Fibroblast of skin of right biceps (primary cell): ENCODE measurements at places on chromosomes 3 and 15.

- no peak for DNase-seq
Measured at GRCh38 chr3:187276397-187277128, 15.0 kb downstream of the MASP1 start.

DNA sequence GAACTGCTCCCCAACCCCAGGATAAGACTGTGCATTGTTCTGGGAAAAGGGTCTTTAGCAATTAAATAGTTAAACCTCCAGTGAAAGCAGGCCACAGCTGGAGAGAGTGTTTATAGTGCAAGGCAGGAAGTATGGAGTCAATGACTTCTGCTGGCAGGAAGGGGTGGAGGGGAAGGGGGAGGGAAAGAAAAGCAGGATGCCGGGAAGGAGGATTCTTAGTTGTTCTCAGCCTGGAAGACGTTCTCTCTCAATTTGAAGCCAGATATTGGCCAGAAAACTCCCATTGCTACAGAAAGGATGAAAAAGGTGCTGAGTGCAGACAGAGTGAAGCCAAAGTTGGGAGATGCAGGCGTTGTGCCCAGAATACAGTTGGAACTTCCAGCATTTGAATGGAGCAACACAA is 35.7 kb upstream of the ACTL6A start:
- DNase-seq, result peak; percentile 80

- peak; percentile 32 for DNase-seq
Measured at GRCh38 chr3:55654123-55654760, 167.1 kb upstream of the WNT5A start.

DNA sequence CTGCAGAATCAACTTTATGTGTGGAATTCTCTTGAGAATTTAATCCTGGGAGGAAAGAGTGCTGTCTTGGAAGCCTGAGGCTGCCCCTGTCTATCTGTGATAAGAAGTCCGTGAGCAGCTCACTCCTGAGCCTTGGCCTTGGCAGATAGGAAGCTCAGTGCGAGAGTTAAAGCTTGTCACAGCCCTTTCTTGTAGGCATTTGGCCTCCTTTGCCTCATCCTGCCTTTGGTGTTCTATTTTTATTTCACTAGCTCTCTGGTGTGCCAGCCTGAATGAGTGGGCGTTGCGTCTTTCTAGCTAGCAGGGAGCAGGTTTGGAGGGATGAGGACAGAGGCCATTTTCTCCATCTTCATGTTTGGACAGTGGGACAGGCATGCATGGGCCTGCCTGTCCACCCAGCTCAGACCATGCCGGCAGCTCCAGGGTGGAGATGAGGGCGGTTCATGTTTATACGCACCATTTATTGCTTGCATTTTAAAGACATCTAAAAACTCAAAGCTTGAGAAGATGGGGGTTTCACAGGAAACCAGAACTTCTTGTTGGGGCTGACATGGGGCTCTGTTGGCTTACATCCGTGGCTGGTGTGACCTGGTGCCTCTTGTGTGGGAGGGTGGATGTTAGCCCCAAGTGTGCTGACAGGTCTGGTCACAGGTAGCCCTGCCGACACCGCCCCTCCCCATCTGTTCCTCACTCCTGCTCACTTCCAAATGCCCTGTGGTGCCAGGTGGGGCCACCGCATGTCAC is 29.8 kb downstream of the IRAK2 start:
- no peak for DNase-seq

DNA sequence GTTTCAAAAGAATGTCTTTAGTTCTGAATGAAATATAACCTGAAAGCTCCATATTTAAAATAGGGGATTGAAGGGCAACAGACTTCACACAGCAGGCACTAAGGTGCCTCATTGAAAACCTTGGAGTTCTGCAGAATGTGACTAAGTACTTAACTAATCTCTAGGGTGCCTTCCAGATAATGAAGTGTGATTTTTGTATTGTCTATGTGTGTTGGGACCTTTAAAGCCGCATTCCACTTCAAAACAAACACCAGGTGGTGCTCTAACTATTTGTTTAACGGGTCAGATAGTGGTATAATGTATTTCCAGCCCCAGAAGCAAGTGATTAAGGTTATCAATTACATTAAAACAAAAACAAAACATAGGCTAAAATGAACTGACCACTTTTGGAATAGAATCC is 28.0 kb downstream of the TFG start:
- peak; percentile 30 for DNase-seq

GRCh38 chr3:143362115-143362991 is 242.8 kb downstream of the CHST2 start:
- DNase-seq, result peak; percentile 2

GRCh38 chr15:56759450-56759845 is 26.1 kb upstream of the ZNF280D start:
- DNase-seq, result peak; percentile 98

GRCh38 chr3:44803298-44803697 is 41.7 kb downstream of the KIF15 start:
- no peak for DNase-seq

- DNase-seq, result no peak
Measured at GRCh38 chr3:164375995-164376394, 702.3 kb downstream of the SI start.

DNA sequence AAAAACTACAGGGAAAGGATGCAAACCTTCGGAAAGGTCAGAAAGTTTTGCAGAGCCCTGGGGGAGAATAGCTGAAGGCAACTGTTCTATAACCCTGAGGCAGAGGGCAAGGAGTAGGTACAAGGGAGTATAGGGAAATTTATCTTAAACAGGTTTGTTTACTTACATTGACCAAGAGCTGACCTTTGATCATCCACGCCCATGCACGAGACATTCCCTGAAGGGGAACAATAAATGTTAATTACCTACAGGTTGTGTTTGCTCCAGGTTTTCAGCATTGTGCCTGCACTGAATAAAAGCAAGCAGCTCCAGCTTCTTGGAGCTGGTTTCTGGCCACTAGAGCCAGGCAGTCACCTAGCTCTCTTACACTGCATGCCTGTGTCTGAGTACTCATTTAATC is 524.5 kb upstream of the TGFBR2 start:
- no peak for DNase-seq

GRCh38 chr3:149340310-149340933 is 7.0 kb upstream of the TM4SF18 start:
- DNase-seq, result peak; percentile 69

DNA sequence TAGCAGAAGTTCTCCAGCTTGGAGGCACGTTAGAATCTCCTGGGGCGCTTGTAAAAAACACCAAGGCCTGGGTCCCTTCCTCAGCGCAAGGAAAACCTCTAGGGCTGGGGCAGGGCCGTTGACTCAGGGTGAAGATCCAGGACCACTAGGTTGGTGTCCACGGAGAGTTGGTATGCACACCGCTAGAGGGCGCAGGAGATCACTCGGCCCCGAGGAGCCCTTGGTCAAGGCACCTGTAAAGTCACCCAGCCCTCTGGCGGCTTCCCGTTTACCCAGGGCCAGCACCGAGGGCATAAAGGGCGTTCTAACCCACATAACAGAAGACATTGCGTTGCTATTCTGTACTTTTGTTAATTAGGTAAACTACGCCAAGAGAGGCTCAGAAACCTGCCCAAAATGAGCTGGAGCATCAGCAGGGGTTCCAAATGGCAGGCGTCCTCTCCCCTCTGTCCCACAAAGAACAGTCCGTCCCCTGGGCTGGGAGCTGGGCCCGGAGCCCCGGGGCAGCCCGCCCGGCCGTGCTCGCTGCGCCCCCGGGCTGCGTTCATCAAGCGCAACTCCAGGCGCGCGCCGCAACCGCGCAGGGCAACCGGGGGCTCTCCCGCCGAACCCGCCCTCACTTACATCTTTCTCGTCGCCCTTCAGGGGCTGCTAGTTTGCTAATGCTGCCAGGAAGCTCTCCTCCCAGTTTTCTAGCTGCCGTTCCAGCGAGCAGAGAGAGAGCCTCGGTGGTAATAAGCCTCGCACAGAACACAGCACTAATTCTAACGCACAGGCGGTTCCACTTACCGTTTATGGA is 332.1 kb downstream of the ARRDC4 start:
- peak; percentile 17 for DNase-seq

- DNase-seq, result no peak
Measured at GRCh38 chr3:64039332-64039731, 16.0 kb upstream of the PSMD6 start.

- peak; percentile 29 for DNase-seq
Measured at GRCh38 chr3:133662278-133662651, 524 bp upstream of the TOPBP1 start.

GRCh38 chr15:85019815-85020590 is 38.3 kb downstream of the PDE8A start:
- no peak for DNase-seq

- no peak for DNase-seq
Measured at GRCh38 chr15:66043264-66043663, 174.0 kb downstream of the RAB11A start.

DNA sequence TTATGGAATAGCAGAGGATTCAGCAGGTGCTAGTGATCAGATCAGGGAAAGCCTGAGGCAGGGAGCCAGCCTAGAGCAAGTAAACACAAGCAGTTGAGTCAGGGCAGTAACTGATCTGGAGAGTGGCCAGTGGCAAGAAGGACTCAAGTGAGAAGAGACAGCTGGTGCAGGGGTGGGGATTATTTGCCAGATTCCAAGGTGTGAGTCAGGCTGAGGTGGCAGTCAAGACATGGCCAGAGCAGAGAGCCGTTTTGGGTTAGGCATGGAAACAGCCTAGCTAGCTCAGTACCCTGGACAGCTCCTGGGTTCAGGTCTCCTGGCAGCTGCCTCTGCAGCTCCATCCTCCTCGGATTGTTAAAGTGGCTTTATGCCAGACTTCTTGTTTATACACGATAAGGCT is 281.9 kb upstream of the ONECUT1 start:
- peak; percentile 16 for DNase-seq

GRCh38 chr3:63128380-63128779 is 149.7 kb upstream of the SYNPR start:
- DNase-seq, result no peak

DNA sequence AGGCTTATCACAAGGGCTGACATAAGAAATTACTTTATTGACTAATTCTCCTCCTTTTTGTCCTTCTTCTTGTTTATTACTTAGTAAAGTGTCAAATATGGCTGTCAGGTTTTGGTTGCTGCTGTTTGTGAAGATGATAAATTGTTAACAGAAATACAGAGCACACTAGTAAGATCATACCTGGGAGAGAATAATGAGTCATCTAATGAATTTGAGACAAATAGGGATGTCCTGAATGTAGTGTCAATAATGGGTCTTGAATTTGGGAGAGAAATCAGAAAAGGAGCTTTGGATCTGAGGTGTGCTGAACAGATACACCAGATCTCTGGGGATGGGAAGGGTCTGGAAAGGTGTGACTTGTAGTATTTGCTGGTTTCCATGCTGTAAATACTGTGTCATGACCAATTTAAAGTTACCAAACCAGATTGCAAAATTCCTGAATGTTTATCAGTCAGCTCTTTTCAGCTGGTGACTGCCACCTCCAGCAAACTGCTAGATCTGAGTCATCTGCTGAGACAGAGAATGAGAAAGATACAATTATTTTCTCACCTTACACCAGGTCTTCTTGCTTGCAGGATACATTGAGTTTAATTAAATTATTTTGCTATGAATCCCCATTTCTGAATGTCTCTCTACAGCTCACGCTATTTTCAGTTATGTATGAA is 76.7 kb upstream of the SATB1 start:
- DNase-seq, result no peak

DNA sequence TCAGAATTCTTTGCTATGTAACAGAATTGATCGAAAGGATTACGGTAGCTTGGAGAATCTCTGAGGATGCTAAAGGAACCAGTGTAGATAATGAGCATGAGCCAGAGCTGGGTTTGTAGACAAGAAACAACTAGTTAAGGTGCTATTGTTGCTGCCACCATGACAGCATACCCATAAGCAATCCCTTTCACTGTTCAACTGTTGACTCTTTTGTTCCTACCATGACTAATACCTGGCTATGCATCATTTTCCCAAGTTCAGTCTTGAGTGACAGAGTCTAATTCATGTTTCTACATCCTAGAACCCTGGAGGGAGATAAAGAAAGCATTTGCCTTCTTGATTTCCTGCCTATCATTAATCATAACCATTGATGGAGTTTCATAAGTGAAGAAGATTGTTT is 600.3 kb downstream of the OTOL1 start:
- no peak for DNase-seq

DNA sequence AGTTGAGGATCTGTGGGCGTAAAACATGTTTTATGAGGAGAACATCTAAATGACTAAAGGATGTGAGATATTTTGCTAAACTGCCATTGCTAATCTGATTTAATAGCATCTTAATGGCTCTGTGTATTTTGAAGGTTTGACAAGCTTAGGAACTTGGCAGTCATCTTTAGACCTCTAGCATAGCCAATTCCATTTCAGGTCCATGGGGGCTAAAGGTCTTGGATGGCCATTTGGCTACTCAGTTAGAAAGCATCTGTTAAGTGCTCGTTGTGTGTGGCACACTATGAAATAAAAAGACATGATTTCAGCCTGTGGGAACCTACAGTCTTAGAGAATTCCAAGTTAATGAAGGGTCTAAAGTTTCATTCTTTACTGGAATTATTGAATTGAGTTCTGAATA is 236.2 kb downstream of the IL5RA start:
- DNase-seq, result no peak

GRCh38 chr3:186259612-186260383 is 102.2 kb downstream of the DGKG start:
- peak; percentile 63 for DNase-seq

DNA sequence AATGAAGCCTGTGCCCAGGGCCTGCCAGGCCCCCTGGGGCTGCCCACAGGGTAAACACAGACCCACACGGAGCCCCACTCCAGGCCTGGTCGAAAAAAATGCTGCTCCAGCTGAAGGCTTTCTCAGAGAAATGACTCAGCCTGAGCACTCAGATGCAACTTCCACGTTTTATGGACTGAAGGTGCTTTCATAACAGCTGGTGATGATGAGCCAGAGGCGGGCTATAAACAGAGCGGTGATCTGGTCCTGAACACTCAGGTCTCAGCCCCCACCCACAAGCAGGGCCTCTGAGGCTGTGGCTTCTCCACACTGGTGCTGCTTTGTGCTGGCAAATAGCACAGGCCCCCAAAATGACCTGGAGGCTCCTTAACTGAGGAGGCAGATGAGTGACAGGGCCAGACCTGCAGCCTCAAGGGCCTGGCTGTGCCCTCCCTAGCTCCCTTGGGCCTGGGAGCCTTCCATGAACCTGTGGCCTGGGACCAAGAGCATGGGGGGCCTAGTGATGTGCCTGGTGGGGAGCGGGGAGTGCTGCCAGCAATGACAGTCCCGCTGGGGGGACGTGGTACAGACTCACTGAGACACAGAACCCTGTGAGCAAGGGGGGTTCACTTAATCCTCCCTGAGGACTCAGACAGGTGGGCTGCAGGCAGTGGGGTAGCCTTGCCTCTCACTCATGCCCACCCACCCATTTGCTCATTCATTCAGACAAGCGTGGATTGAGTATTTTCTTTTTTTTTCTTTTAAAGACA is 23.0 kb upstream of the FURIN start:
- peak; percentile 82 for DNase-seq
